ENCODE measurements at places on chromosomes 6 and 20.

DNA sequence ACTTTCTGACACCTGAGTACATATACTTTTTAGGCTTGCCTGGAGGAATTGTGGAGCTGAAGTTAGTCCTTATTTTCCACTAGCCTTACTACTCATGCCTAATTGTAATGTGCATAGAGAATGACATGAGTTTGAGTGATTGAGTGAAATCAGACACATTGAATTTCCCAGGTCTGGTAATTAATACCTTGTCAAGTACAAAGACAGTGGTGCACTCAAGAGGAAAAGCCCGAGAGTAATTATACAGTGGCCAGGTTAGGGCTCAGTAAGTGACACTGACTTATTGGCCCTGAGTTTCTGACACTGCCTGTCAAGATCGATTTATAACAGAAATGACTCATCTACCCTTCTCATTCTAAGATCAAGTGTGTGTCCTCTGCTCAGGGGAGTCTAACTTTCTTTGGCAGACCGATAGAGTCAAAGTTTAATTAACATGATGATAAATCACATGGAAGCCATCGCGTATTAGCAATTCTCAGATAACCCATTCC lies 288.3 kb downstream of the TPBG start:
- no peak for DNase-seq

GRCh38 chr20:23356203-23356602 lies 5.6 kb downstream of the NXT1 start:
- no peak for DNase-seq

DNA sequence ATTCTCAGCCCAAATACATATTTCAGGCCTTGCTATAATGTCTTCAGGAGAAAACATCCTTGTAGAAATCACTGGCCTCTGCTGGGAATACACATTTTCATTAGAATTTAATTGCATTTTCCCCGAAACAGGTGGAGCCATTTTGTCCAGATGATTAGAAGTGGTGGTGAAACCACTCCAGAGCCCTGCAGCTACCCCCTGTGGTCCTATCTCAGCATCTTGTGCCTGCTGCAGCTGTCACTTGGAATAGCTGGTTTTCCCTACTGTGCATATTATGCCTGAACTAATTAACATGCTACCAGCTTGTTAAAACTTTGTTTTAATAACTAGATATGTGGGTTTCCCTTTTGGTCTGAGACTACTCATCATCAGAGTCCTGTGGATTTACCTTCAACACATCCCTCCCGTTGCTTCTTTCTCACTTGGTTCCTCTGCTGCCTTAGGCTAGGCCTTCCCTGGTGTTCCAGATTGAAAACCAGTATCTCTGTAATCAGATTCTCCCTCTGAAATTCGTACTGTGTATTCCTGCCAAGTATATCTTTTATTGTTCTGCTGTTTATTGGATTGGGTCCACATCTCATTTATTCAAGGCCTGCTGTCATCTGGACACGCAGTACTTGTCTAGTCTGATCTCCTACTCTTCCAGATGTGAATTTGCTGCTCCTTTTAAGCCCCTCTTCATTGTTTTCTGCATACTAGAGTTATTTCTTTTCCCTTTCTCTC lies 15.2 kb downstream of the DNAH8 start:
- DNase-seq: no peak

GRCh38 chr20:44247586-44248409 lies 690 bp downstream of the GDAP1L1 start:
- peak; percentile 23 for DNase-seq

DNA sequence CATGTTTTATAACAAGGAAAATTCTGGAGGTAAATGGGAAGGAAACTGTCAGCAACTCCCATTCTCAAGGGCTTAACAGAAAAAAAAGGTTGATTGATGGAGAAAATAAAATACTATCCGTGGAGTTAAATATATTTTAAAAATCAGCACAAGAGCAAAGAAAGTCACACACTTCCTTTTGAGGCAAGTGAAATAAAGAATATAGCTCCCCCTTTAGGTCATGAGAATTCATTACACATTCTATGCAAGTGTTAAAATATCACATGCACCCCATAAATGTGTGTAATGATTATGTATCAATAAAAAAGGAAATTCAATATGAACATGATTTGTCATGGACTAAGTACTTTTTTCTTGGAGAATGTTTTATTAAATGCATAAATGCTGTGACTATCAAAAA lies 349.2 kb downstream of the TPBG start:
- no peak for DNase-seq

GRCh38 chr6:158092806-158093205 lies 75.3 kb downstream of the SERAC1 start:
- DNase-seq: no peak

- DNase-seq: no peak
These were observed 215.4 kb downstream of the TSHZ2 start for GRCh38 chr20:53187392-53188068.

GRCh38 chr6:16103722-16104121 lies 25.2 kb upstream of the MYLIP start:
- no peak for DNase-seq

GRCh38 chr6:35139924-35140638 lies 1.1 kb downstream of the TCP11 start:
- DNase-seq: peak; percentile 64

- no peak for DNase-seq
These were observed 56.8 kb downstream of the TMEM242 start for GRCh38 chr6:157266274-157267101.

DNA sequence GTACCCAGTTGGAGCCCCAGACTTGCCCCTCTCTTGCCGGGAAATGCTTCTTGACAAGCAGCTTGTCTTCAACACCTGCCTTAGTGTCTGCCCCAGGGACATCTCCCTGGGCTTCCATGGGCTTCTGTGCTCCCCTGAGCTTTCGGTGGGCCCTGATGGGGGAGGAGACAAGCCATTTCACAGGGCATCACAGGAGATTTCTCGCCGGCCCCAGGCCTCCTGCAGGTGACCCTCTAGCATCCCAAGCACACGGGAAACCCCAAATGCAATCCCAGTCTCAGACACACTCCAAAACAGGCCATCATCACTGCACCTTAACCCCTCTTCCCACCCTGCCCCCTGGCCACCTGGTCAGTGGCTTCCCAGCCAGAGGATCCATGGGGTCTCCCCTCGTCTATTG lies 74.5 kb downstream of the JPH2 start:
- DNase-seq: no peak

GRCh38 chr20:34948030-34948429 lies 7.6 kb downstream of the GSS start:
- no peak for DNase-seq

GRCh38 chr6:27187231-27188060 lies 60.1 kb upstream of the PRSS16 start:
- DNase-seq: no peak

DNA sequence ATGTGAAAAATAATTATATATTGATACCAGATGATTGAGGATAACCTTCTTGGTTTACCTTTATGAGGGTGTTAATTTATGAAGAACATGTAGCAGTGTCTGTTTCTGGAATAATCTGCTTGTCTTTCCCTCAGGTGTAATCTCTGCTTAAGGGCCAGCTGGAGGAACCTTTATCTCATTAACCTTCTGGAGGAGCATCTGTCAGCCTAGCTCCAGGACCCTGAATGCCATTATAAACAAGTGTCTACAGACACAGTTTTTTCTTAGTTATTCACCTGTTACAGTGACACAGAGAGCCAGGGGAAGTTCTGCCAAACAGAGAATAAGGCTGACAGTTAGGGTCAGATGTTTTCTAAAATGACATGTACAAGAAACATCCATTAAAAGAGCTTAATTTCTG lies at the start of gene IMPG1:
Gene IMPG1 (minus strand): TSS at position 101 of the 400 bp plus-strand sequence. CDS start 174 bp downstream, outside the sequence.
- no peak for DNase-seq

DNA sequence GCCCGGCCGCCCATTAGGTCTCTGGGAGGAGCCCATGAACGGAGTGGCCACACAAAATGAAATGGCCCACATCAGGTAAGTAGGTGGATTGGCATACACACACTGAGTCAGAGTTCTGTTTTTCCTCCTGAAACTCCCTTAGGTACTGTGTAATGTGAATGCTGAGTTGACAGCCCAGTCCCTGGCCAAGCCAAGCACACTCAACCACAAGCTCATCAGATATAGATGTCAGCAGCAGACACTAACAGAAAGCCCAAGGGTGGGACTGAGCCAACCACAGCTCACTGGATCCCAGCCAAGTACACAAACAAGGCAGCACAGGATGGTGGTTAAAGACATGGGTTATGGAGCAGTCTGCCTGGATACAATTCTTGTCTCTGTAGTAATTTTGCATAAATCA lies 403.4 kb downstream of the GJA1 start:
- DNase-seq: no peak

DNA sequence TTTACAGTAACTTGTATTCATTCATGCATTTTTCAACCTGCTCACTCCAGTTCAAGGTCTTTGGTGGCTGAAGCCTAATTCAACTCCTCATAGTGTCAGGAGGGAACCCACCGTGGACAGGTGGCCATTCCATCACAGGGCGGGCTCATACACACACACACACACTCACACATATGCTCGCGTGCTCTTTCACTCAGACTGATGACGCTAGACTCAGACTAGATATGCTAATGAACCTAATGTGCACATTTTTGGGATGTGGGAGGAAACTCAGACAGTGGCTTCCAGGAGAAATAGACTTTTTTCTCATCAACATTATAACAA lies 56.7 kb downstream of the TRIM27 start:
- DNase-seq: no peak

DNA sequence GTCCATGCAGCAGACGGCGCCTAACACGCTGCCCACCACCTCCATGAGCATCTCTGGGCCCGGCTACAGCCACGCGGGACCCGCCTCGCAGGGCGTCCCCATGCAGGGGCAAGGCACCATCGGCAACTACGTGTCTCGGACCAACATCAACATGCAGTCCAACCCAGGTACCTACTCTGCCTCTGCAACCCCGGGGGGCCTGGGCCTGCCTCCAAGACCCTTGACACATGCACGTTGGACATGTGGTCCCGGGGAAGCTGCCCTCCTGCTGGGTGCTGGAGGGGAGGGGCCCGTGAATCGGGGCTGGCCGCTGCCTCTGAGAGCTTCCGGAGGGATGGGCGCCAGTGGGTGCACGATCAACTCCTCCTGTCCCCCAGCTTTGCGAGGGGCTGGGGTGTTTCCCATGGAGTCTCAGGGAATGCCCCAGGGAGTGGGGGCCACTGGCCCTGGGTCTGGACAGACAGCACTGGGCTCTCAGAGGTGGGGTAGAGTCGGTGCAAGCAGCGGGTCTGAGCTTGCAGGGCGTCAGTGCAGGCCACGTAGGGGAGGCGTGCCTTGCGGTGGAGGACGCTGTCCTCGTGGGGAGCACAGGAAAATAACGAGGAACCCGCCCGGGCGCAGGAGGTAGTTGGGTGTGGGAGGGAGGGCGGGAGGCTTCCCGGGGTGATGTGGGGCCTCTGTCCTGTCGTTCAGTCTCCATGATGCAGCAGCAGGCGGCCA lies 19.4 kb downstream of the SS18L1 start:
- DNase-seq: no peak

GRCh38 chr6:11734861-11735613 lies 43.6 kb downstream of the ADTRP start:
- no peak for DNase-seq

- DNase-seq: no peak
These were observed 235.0 kb downstream of the TTLL2 start for GRCh38 chr6:167559675-167560479.

DNA sequence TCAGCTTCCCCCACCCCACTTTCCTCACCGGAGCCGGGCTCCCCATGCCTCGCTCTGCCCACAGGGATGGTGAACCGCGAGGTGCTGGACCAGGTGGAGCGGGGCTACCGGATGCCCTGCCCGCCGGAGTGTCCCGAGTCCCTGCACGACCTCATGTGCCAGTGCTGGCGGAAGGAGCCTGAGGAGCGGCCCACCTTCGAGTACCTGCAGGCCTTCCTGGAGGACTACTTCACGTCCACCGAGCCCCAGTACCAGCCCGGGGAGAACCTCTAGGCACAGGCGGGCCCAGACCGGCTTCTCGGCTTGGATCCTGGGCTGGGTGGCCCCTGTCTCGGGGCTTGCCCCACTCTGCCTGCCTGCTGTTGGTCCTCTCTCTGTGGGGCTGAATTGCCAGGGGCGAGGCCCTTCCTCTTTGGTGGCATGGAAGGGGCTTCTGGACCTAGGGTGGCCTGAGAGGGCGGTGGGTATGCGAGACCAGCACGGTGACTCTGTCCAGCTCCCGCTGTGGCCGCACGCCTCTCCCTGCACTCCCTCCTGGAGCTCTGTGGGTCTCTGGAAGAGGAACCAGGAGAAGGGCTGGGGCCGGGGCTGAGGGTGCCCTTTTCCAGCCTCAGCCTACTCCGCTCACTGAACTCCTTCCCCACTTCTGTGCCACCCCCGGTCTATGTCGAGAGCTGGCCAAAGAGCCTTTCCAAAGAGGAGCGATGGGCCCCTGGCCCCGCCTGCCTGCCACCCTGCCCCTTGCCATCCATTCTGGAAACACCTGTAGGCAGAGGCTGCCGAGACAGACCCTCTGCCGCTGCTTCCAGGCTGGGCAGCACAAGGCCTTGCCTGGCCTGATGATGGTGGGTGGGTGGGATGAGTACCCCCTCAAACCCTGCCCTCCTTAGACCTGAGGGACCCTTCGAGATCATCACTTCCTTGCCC lies 57.4 kb downstream of the SRC start:
- DNase-seq: no peak

DNA sequence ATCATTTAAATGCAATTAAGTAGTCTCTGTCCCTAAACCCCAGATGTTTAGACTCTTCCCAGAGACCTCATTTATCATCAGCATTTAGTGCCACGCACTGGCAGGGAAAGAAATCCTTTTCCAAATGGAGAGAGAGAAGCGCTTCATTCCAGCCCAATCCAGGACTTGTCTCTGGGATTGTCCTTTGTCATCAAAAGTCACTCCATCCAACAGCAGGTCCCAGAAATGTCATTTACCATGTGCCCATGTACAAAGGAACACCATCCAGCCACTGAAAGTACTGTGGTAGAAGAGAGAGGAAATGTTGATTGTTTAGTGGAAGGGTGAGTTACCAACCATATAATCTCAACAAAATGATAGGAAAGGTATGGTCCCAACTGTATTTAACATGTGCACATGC lies 66.9 kb upstream of the SMIM28 start:
- DNase-seq: no peak

GRCh38 chr6:117008618-117009017 lies 131.6 kb downstream of the RFX6 start:
- no peak for DNase-seq

GRCh38 chr20:23257848-23258746 lies 92.5 kb upstream of the NXT1 start:
- DNase-seq: no peak

DNA sequence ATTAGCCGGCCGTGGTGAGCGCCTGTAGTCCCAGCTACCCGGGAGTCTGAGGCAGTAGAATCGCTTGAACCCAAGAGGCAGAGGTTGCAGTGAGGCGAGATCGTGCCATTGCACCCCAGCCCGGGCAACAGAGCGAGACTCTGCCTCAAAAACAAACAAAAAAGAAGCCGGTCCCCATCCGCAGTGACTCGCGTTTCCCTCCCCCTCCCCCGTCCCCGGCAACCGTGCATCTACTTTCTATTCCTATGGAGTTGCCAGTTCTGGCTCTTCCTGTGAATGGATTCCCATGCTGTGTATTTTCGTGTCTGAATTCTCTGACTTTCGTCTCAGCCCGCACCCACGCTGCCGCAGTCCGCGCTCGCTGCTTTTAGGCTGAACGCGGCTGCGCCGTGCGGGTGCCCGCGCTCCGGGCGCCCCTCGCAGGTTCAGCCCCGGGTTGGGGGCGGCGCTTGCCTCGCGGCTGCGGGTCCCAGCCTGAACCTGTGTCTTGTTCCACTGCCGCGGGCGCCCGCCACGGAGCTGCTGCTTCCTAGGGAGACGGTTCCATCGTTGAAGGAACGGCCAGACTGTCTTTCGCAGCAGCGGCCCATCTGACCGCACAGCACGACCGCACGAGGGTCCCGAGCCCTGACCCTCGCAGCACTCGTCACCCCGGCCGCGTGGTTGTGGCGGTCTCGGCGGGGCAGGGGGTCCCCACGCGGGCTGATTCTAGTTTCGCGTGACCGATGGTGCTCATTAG lies 1.1 kb upstream of the MRGBP start:
- DNase-seq: peak; percentile 55

- no peak for DNase-seq
These were observed 28.6 kb upstream of the LAMP5 start for GRCh38 chr20:9485614-9486340.

Data from CD8-positive, alpha-beta T cell (primary cell).